ENCODE measurements at places on chromosomes 5 and 9.
A peak's percentile ranks its signal among the peaks of the same experiment; 100 is the strongest.

DNA sequence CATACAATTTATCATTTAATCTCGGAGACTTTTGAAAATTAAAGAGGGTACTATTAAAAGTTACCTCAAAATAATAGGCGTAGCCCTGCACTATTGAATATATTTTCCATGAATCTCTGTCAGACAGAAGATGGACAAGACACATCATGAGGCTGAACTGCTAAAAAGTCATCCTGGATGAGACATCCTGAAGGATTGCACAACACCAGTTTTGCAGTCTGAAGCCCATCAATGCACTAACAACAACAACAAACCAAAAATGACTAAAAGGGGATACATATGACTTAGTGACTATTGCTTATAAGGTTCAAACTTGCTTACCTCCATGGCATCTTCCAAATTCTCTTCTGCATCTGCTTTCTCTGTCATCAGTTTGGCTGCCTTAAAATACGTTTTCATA lies 15.7 kb downstream of the LMBRD2 start:
- no peak for DNase-seq

- no peak for DNase-seq
Observed at GRCh38 chr5:113451797-113452196, 17.0 kb upstream of the TSSK1B start.

- no peak for DNase-seq
Observed at GRCh38 chr5:10532421-10532820, 31.4 kb upstream of the ANKRD33B start.

- DNase-seq, result no peak
Observed at GRCh38 chr9:85042981-85043647, 373.6 kb downstream of the NTRK2 start.

GRCh38 chr9:76873056-76873792 lies 32.7 kb downstream of the PRUNE2 start:
- peak; percentile 70 for DNase-seq

- no peak for DNase-seq
Observed at GRCh38 chr5:91168859-91169258, 214.3 kb downstream of the ARRDC3 start.

- no peak for DNase-seq
Observed at GRCh38 chr5:175516933-175517823, 38.8 kb downstream of the SFXN1 start.

DNA sequence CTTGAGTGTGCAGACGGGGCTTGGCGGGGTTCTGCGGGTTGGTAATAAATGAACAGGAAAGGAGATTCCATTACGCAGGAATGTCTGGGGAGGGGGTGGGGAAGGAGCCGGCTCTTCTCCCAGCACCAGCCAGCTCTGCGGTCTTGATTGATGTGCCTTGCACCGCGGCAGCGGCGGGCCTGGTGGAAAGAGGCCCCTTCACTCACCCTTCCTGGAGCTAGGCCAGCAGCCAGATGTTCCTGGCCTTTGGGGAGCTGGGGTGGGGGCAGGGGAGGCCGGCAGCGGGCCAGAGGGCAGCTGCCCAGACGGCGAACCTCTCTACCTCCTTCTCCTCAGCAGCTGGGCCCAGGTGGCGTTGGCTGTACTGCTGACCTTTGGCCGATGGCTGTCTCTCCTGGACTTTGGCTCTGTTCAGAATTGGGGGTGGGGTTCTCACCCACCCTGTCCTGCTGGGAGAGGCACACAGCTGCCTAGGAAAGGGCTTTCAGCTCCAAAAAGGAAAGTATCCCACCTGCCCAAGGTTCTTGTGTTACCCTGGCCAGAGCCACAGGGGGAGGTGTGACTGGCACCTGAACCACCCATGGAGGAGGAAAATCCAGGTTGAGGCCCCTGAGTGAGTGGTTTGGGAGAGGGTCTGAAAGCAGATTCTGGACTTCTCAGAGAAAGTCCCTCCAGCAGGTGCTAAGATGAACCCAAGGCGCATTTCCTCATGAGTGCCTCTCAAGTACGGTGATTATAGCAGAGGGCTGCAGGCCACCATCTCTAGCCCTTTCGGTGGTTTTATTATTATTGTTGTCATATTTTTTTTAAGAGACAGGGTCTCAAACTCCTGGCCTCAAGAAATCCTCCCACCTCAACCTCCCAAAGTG lies 58.0 kb upstream of the SYNPO start:
- peak; percentile 42 for DNase-seq

DNA sequence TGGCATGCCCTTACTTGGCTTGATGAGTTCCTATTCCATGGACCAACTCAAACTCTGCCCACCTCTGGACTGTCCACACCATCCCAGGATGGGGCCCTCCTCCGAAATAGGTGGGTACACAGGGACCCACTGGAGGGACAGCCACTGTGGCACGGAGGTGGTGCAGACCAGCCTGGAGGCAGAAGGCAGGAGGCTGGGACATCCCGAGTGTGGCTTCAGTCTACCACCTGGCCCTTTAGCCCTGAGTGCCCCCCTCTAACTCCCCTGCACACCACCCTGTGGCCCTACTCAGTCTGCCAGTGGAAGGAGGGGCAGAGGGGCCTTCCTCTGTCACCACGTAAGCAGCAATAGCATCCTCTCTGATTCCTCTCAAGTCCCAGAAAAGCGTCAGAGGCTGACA lies 3.7 kb downstream of the IL3 start:
- no peak for DNase-seq

GRCh38 chr5:179882338-179882737 lies 23.7 kb upstream of the MRNIP start:
- no peak for DNase-seq

Data from fibroblast of skin of back (primary cell).